ENCODE measurements at places on chromosomes 12 and 14. TPM values are rescaled to one million over a fixed set of nuclear protein-coding genes. Genes with fewer than 3 reads are reported as not detected.

The HPD gene
- 0.91 TPM for total RNA-seq

DNA sequence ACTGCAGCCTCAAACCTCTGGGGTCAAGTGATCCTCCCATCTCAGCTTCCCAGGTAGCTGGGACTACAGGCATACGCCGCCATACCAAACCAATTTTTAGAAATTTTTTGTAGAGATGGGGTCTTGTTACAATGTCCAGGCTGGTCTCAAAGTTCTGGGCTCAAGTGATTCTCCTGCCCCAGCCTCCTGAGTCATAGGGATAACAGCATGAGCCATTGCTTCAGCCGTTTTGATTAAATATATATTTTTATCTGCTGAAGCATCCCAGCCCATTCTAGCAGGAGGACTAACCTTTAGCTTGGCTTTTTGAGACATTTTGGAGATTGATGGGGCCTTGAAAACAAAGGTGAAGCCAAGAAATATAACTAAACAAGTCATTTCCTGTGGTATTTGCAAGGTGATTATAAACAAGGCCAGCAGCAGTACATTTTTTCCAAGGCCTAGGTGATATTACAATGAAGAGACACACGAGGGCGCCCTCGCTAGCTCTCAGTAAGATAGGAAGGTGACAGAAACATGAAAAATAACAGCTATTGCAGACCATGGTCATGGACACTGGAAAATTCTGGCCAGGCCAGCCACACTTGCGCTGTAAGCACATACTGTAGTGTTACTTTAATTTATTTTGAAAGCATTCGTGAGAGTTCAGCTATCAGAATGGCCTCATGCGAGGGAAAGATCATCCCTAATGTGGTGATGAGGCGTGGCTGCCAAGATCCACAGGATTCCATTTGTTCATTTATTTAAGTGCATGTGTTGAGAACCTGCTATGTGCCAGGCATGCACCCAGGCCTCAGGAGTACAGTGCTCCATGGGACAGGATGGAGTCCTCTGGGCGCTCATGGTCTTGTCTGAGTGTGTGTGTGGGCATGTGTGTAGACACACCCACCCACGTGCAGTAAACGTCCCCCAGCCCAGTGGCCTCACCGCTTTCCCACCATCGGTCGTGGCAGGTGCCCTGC lies 63.5 kb downstream of the DGLUCY start:
- H3K27ac ChIP-seq, result no peak overlapping the region
- H3K36me3 ChIP-seq, result peaks cover 13% of the 10 kb centered on the region
- no peaks in the 10 kb centered on the region for H3K4me1 ChIP-seq
- peak; percentile 49 for DNase-seq

DNA sequence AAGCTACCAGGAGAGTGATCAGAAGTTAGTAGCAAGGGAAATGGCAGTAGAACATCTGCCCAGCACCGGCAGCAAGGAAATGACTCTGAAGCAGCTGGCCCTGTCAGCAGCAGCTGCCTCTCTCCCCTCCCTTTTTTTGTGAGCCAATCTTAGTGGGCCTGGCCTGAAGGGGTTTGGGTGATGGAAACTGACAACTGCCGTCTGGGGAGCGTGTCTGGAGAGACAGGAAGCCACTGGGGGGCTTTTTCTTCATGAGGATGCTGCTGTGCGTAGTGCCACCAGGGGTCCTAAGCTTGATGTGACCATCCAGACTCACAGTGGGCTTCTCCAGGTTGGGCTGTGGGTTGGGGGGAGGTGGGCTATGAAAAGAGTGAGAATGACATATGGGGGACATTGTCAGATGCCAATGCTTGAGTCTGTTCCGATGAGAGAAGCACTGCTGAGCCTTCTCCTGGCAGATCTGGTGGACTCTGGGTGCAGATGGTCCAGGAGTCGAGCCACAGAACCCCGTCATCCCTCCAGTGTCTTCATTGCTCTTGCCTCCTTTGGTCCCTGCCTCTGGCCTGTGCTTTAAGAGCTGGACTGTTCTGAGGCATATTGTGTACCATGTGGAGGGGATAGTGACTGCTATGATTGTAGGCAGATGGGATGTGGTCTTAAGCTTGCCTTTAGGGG lies 87.6 kb upstream of the HIF1A start:
- no peaks in the 10 kb centered on the region for H3K27me3 ChIP-seq
- no peak overlapping the region for H3K4me3 ChIP-seq
- DNase-seq, result no peak
- H3K4me1 ChIP-seq, result peaks cover 9% of the 10 kb centered on the region
- no peak overlapping the region for H3K27ac ChIP-seq
- no peaks in the 10 kb centered on the region for H3K36me3 ChIP-seq

DNA sequence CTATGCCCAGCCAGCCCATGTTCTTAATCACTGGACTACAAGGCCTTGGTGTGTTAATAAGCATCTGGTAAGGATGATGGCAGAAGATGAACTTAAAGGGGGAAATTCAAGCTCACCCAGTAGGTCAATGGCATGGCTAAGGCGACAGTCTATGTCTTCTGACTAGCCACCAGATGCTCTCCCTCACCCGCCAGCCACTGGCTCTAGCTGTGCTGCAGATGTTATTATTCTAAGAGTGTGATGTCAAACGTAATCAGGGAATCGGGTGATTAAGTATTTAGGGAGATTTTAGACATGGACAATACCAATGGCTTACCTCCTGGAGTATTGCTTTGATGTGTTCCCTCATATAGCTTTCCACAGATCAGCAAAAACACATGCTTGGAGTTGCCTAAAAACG lies 39.2 kb upstream of the MAX start:
- no peaks in the 10 kb centered on the region for H3K27me3 ChIP-seq
- no peaks in the 10 kb centered on the region for H3K36me3 ChIP-seq
- H3K27ac ChIP-seq, result no peak overlapping the region
- no peaks in the 10 kb centered on the region for H3K4me1 ChIP-seq
- H3K4me3 ChIP-seq, result no peak overlapping the region

The BICDL1 gene
- total RNA-seq, result 11.1 TPM

DNA sequence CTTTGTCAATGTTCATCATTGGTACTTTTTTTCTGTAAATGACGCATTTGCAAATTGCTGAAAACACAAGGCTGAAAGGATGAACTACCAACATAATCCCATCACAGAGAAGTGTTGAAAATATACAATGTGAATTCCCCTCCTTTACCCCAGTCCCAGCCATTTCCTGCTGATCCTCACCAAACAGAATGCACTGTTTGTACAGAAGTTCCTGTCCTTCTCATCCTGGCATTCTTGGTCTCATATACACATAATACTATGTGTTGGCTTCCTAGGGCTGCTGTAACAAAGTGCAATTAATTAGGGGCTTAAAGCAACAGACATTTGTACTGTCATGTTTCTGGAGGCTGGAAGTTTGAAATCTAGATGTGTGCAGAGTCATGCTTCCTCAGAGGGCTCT lies 836.2 kb upstream of the MGAT4C start:
- no peak overlapping the region for H3K4me3 ChIP-seq
- DNase-seq, result no peak
- H3K36me3 ChIP-seq, result no peaks in the 10 kb centered on the region
- no peak overlapping the region for H3K27ac ChIP-seq

Measured in colonic mucosa (tissue), 4 donors.